ENCODE measurements at places on chromosomes 12 and 14.

GRCh38 chr12:106223485-106224354 is 24.1 kb downstream of the CKAP4 start:
- peak; percentile 21 for DNase-seq

GRCh38 chr12:112602150-112602549 is 183.4 kb downstream of the PTPN11 start:
- no peak for DNase-seq

DNA sequence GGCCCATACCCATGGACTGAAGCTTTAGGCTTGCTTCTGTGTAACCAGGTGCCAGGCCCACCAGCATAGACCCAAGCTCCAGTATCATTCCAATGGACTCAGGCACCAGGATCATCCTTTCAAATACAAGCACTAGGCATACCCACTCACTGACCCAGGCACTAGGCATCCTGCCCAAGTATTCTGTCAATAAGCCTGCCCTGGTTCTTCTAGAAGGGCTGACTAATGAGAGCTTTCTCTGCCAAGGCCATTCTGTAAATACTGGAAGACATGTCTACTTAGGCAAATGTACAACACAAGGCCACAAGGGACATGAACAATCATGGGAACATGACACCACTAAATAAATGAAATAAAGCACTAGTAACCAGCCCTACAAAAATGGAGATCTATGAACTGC is 352.2 kb downstream of the FSCB start:
- no peak for DNase-seq

DNA sequence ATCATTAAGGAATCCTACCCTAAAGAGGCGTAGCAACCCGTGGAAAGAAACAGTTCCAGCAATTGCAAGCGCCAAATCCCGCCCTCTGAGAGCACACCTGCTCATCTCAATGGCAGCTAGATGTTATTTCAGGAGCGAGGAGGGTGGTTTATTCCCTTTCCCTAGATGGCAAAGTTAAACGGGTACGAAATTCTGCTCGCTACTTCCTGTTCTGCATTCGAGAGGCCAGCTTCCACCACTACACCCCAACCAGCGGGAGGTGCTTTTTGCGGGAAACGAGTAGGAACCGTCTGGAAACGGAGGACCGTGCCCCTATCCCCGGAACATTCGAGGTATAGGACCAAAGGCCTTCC is 536 bp downstream of the VPS29 start:
- peak; percentile 12 for DNase-seq

GRCh38 chr12:90896164-90896563 is 58.8 kb downstream of the CCER1 start:
- peak; percentile 19 for DNase-seq

GRCh38 chr12:131152587-131152986 is 198.9 kb downstream of the ADGRD1 start:
- DNase-seq = no peak

DNA sequence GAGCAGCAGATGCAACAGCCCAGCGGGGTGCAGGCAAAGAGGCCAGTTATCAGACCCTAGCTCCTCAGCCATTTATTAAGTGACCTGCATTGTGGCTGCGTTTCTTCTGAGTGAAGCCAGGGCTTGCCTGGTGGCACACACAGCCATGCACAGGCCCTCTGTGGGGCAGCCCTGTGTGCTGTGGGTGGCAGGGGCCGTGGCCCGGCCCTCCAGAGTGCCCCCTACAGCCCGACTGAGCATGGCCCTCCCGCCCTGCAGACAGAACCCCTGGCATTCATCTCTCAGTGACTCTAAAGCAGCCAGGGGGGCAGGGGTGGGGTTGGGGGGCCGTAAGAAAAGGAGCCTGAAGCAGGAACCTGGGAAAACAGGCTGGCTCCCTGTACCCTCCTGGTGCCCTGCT is 226.0 kb upstream of the PWP1 start:
- no peak for DNase-seq

DNA sequence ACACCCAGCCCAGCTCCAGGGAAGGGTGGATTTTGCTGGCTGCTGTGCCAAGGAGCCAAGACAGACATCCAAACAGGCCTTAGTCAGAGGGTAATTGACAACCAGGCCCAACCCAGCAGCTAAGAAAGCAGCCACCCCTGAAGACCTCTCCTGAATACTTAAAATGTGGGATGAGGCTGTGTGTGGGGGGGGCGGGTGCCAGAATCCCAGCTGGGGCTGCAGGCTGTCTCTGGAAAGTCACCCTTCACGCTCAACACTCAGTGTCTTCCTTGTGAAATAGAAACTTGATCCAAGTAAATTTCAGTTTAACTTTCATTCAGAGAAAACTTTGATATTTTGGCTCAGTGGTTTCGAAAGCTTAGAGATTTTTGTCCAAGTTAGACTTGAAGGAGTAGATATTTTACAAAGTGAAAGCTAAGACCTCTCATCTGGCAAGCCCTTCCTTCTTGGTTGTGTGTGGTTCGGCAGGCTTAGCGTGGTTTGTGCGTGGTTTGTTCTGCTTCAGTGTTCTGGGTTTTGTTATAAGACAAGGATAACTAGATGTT is 5.1 kb downstream of the PAPLN start:
- no peak for DNase-seq
